ENCODE measurements at places on chromosomes 2 and 18.
A peak's percentile ranks its signal among the peaks of the same experiment; 100 is the strongest.

DNA sequence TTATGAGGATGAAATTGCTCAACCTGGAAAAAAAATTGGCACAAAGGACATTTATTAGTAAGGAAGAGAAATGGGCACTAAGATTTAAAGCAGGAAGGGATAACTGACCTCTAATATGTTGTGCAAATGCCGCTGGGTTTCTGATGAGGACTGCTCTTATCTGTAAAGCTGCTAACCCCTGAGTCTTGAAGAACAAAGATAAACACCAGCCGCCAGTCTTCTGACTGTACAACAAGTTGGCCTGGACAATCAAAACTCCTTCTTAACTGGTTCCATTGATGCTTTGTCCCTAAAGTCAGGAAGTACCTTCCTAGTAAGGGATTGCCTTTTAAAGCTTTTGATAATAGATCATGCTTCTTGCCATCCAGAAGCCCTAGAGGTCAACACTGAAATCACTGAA is 301.8 kb downstream of the TRIB2 start:
- no peak for DNase-seq

DNA sequence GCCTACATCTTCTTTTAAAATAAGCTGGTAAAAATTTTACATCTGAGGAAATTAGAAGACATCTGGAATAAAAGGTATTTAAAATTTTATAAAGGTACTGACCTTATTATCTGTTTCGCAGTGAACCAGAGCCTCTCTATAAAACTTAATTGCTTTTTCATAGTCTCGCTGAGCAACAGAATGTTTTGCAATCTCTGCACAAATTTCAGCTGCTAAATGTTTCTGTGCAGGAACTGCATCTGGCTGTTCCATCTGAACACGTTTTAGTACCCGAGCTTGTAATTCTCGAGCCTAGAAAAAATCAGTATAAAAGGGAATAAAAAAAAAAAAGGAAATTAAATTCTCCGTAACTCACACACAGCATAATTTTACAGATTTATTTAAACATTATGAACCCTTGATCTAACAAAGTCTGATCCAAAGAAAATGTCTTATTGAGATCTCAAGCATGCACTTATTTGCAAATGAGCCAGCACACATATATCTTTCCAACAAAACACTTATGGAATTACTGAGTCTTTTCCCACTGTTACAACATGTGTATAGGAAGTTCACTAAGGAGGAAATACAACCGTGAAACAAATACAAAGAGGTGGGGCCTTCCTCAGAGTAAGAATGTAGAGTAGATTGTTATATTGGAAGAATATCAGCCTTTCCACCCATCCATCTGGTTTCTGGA is 51.8 kb downstream of the TTC21B start:
- no peak for DNase-seq

DNA sequence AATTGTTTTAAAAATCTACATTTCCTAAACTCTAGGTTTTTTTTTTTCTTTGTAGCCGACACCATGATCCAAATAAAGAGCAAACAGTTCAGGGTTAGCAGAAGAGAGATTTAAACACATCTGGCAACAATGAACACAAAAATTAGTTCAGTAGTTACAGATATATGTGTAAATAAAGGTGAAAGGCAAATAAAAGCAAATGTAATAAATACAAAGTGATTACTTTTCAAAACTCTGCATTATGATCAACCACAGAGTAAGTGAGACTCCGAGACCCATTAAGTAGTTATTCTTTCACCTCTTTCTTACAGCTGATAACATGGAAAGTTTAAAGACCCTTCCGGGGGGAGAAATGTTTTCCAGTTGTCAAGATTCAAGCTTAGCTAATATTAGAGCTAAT is 716 bp downstream of the CALCRL start:
- no peak for DNase-seq

GRCh38 chr2:156540706-156541105 is 104.5 kb downstream of the GPD2 start:
- DNase-seq, result no peak

DNA sequence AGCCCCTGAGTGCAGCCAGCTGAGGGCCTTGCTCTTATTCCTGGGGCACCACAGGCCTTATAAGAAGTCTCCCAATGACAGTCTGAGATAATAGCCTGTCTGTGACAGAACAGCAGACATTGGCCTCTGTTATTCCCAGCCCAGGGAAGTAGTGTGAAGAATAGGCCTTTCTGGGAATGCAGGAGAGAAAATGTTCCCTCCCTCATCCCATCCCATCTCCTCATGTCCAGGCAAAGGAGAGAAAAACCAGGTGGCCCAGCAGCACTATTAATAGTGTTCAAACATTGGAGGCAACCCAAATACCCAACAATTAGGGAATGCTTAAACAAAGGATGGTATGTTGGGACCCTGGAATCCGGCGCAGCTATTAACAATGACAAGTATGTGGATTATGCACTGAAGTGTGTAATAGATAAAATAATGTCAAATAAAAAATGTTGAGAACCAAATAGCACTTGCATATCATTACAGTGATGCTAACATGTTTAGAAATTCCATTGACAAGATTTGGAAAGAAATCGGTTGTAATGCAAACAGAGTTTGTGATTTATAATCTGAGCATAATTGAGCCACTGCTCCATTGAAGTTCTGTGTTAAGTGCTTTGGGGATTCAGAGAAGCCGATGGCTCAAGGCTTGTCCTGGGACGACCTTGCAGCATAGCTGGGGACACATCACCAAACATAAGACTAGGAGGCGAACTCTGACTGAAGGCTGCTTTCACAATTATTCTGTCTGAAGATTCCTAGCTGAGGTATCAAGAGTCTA is 69.3 kb downstream of the LBH start:
- no peak for DNase-seq

GRCh38 chr2:240140511-240140910 is at the start of gene OTOS:
Gene OTOS (minus strand): TSS chr2:240140658. CDS start chr2:240140326, 332 bp downstream.
- no peak for DNase-seq

DNA sequence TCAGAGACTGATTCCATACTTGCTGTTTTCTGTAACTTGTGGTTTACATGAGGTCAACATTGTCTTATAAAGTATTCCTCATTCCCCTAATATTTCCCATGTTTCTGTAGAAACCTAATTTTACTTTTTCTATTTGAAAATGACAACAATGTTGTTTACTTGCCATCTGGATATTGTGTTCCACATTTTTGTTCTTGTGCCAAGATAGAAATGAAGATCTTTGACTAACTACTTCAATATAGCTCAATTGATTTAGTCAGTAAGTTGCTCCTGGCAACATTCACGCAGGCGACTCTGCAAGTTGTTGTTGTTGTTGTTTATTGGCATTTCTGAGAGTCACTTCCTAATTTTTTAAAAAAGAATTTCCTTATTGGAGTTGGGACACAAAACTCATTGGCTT is 69.5 kb downstream of the CAVIN2 start:
- DNase-seq, result no peak

- DNase-seq, result no peak
Observed at GRCh38 chr2:47652061-47652690, 130.8 kb upstream of the MSH6 start.

- no peak for DNase-seq
Observed at GRCh38 chr2:26442301-26442700, 35.6 kb downstream of the OTOF start.

GRCh38 chr2:37679072-37679695 is 7.7 kb upstream of the CDC42EP3 start:
- DNase-seq, result no peak

- no peak for DNase-seq
Observed at GRCh38 chr2:140013545-140014203, 1233.5 kb upstream of the NXPH2 start.

- DNase-seq, result peak; percentile 2
Observed at GRCh38 chr18:70288851-70289328, at the start of gene SOCS6. Gene SOCS6 (plus strand): TSS chr18:70289045. CDS start chr18:70324669, 35,624 bp downstream.

GRCh38 chr2:19349911-19350677 is 8.3 kb downstream of the OSR1 start:
- DNase-seq, result peak; percentile 59

DNA sequence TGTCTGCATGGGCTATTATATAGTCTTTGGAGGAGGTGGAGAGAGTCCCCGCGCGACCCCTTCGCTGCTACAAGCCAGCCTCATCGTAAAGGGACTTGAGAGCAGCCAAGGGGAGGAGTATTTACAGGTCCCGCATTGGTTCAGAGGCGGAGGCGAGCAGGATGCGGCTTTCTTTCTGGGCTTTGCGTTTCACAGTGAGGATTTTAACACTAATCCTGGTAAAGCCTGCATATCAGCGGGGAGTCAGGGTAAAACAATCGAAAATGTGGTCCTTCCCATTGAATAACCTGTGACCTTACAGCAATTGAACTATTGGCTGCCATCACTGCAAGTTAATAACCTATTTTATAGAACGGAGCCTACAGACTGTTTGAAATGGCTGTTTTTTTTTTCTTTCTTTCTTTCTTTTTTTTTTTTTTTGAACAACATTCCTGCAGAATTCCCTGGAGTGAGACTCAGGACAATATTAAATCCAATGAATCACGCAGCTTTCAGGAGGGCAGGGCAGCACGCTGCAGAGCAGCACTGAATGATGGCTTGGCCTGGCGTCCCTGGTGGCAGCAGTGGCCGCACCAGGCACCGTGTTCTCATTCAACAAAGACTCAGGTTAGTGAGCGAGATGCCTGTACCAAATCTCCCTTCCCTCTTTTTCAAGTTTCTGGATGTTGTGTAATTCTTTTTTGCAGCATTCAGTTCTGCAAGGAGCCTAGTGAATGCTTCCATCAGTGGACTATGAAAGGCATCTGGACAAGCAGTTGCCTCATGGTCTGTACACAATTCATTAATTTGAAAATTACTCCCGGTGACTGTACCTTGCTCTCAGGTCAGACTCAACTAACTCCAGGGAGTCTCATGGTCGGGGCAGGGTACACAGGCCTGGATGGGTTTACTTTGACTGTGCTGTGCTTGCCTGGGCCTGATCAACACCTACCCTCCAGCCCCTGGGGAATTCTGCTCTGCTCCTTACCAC is 19.8 kb downstream of the SMIM21 start:
- DNase-seq, result no peak

GRCh38 chr2:101185085-101185484 is 33.9 kb upstream of the TBC1D8 start:
- DNase-seq, result no peak

GRCh38 chr18:26335571-26336487 is 109.6 kb downstream of the TAF4B start:
- no peak for DNase-seq

DNA sequence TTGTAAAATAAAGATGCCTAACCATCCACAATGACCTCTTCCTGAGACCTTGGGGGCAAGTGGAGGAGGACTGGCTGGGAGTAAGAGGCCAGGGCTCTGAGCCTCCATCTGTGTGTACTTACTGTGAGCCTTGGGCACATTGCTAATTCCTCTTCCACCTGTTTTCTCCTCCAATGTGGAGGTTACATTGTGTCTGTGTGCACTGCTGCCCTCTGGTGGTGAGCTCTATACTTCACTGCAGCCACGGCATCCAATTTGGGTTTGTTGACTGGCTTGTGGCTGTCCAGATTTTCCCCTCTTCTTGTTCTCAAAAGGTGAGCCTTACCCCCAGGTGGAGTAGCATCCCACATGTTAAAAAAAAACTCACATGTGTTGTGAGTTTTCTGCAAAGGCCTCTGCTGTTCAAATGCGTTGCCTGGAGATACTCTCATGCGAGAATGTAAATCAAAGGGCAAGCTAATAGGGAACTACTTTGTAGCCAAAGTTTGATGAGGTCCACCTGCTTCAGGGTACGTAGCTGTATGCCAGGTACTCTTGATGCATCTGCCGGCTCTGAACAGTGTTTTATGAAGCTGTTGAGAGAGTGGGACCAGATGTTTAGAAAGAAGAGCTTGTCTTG is 80.8 kb downstream of the APOB start:
- peak; percentile 68 for DNase-seq

All from T-helper 9 cell (primary cell).